Hematopoietic multipotent progenitor cell (in vitro differentiated cells): ENCODE measurements at places on chromosomes 5 and 9. TPM values are rescaled to one million over a fixed set of nuclear protein-coding genes. Genes with fewer than 3 reads are reported as not detected.

ENC1 gene
- 3.5 TPM for total RNA-seq

DNA sequence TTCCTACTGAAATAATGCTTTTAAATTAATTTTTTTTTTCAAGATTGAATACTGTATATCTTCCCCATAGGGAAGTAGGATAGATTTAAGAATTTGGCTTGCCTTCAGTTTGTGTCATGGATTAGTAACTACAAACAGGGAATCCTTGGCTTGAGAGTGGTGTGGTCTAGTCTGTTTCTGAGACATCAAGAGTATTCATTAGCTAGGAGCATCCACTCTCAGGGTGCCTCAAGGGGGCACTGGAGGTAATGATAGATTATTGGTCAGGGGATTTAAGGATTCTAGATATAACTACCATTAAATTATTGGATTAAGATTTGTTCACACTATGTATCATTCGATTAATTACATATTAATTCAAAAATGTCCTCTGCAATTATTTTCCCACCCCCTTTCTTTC is 91.8 kb upstream of the TXNDC8 start:
- DNase-seq: no peak

DNA sequence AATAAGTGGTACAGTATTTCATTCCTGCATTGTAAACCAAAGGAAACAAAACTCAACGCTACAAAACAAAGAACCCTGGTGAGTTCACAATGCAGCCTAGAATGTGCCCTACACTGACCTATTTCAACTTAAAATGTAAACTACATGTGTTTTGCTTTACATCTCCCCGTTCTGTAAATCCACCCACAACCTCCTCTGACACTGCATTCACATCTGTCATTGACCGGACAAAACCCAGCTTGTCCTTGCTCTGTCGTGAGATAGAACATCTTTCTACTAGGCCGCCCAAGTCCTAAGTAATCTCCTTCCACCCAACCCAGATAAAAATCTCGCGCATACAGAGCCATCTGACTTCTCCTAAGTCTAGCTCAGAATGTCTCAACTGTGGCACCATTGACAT is 6.1 kb upstream of the VLDLR start:
- no peak for DNase-seq

SOWAHA gene
- total RNA-seq: not detected

PPWD1 gene
- total RNA-seq: 14.8 TPM
